Activated T-cell treated with anti-CD3 and anti-CD28 coated beads, Interleukin-2, amount 50 U/mL, for 4 hours (primary cell): ENCODE measurements at places on chromosomes 13 and 19.

DNA sequence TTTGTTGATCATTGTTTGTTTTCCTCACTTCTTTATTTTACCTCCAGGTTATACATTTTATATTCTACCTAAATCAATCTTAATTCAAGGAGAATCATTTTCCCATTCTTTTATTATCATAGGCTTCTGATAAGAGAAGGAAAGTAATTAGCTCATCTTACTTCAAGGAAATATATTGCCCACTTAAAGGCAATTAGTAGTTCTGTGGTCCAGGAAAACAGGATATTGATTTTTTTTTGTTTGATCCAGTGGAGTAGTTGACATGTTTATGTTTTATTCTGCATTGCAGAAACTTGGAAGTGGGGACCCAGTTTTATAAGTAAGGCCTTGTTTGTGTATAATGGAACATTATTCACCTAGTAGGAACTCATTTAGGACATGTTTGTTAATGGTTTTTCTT, 390.6 kb downstream of the NDFIP2 start:
- DNase-seq: no peak

DNA sequence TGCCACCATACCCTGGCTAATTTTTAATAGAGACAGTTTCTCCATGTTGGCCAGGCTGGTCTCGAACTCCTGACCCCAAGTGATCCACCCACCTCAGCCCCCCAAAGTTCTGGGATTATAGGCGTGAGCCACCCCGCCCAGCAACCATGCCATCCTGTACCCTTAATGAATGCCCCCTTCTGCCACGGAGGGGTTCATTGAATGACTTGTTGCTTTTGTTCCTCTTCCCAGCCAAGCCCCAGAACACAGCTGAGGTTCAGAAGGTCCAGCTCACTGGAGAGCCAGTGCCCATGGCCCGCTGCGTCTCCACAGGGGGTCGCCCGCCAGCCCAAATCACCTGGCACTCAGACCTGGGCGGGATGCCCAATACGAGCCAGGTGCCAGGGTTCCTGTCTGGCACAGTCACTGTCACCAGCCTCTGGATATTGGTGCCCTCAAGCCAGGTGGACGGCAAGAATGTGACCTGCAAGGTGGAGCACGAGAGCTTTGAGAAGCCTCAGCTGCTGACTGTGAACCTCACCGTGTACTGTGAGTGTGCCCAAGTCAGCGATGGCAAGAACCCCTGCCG, 6.0 kb downstream of the PVR start:
- no peak for DNase-seq

- no peak for DNase-seq
Measured at GRCh38 chr19:14674764-14675163, at the start of gene ADGRE3. Gene ADGRE3 (minus strand): TSS chr19:14674844. CDS start chr19:14674770, 74 bp downstream.

- no peak for DNase-seq
Measured at GRCh38 chr19:42361545-42361910, 28.6 kb downstream of the CNFN start.

DNA sequence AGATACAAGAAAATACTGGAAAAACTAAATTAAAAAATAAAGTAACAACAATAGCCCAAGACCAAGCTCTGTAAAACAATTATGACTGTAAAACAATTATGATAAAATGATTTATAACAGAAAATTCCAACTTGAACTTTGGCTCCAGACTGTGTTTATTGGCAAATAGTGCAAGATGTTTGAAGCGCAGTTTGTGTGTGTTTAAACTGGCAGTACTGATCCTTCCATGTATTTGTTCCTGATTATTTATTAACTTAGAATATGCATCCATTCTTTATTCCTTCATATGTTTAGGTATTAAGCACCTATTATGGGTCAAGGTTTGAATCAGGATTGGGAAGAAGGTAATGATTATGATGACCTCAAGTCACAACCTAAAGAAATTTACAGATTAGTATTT, 37.8 kb downstream of the ZNF582 start:
- DNase-seq: no peak

DNA sequence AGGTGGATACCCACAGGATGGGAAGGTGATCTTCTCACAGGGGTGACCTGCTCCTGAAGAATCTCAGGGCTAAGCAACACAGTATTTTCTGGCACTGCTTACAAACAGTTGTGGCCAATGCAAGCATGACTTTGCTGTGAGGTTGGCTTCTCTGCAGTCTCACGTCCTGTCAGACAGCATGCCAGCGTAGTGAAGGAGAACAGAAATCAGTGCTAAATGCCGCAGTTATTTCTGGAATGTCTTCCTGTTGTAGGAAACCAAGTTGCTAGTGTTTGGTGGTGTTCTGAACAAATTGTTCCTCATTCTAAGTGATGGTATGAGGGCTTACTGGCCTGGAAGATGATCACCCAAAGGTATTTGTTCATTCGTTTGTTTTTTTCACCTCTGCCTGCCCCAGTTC, 320.1 kb downstream of the MTUS2 start:
- DNase-seq: no peak

DNA sequence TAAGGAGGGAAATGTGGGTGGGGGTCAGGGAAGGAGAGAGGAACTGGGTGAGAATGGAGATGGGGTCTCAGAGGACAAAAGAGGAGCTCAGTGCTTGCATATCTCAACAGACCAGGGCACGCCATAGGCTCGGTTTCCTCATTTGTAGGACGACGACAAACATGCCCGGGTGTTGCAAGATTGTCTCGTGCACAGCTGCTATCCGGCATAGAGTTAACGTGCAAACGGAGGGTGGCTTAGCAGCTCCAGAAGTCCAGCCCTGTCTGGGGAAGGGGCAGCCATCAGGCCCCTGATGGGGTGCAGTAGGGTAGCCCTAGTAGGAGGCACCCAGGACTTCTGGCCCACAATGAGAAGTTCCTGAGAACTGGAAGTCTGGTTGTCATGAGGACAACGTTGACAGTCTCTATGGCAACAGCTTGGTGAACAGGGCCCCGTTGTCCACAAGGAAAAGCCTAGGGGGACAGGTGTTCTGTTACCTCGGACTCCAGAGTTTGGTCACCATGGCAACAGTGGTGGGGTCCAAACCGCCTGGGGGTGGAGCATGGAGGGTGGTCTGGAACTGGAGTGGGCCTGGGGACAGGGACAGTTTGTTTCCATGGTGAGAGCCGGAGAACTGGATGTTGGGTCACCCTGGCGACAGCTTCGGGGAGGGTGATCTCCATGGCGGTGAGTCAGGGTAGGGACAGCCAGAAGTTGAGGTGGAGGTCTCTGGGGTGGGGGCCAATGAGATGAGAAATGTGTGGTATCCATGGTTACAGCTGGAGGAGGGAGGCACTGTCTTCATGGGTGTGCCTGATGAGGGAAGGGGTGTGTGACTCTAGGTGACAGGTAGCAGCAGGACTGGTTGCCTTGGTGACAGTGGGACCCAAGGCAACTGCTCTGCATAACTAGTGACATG, 16.8 kb downstream of the TM6SF2 start:
- no peak for DNase-seq
